ENCODE measurements at places on chromosomes 1 and 21.

DNA sequence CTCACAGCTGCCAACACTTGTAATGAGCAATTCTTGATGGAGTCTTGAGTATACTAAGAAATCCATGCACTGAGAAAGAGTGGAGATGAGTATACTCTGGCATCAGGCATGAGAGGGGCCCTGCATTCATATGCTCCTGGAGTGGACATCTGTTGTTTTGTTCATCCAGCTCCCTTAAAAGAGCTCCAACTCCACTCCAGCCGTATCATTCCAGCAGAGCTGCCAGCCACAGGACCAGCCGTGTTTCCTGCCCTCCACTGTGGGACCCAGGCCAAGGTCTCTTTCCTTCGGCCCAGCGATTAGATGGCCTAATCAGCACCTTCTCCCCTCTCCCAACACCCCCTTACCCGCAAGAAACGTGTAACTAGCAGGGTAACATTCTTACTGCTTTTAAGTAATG, 144.5 kb downstream of the OMA1 start:
- no peak for DNase-seq

GRCh38 chr1:34683616-34684015, 71.2 kb upstream of the GJB5 start:
- no peak for DNase-seq

- DNase-seq = no peak
These were observed 37.6 kb downstream of the PTGFRN start for GRCh38 chr1:116947092-116947860.

GRCh38 chr21:28325618-28326017, 667.1 kb downstream of the LTN1 start:
- DNase-seq = no peak

GRCh38 chr1:57845041-57845440, 421.2 kb upstream of the DAB1 start:
- no peak for DNase-seq

DNA sequence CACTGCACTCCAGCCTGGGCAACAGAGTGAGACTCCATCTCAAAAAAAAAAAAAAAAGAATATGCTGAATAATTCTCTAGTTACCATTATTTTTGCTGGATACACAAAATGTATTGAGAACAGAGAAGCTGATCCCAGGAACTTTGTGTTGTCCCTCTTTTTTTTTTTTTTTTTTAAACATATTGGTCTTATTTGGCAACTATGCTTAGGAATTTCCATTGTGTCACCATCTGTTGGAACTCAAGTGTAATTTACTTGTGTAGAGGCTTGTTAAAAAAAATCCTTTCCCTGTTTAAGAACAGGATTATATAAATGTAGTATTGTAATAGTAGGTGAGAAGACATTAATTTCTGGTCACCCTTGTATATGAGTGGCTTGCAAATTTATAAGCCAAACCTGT, 28.6 kb downstream of the CAMSAP2 start:
- DNase-seq = no peak

DNA sequence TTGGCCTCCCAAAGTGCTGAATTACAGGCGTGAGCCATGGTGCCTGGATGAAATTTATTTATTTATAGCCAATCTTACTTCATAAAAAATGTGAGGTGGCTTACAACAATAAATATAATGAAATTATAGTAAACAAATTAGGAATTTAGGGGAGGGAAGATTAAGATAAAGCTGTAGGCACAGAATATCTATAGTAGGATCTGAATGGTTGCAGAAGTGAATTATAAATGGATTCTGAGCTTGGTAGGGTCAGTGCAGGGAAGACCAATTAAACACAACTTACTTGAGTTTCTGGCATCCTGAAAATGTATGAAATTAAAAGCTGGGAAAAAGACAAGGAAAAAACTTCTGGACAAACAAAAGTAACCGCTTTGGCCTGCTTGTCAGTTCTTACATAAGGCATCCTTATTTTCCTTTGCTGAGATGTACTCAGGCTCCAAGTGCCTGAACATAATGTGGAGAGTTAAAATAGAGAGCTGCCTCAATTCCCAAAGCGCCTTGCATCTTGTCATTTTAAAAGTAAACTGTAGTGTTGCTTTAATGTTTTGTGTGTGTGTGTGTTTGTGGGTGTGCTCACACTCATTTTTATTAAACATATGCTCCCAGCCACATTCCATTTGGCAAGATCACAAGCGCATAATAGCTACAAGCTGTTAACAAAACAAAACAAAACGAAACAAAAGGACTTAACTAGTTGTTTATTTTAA, 247.3 kb downstream of the S1PR1 start:
- DNase-seq = no peak

GRCh38 chr1:185158800-185159199, 1.8 kb downstream of the SWT1 start:
- DNase-seq = no peak

GRCh38 chr1:77874804-77875445, 13.5 kb upstream of the NEXN start:
- no peak for DNase-seq

GRCh38 chr1:69175053-69175452, 392.7 kb upstream of the LRRC7 start:
- DNase-seq = no peak

GRCh38 chr1:60000625-60001024, 72.9 kb downstream of the C1orf87 start:
- DNase-seq = no peak

All from esophagus squamous epithelium (tissue), 5 donors.